ENCODE measurements at places on chromosomes 2 and 18.

DNA sequence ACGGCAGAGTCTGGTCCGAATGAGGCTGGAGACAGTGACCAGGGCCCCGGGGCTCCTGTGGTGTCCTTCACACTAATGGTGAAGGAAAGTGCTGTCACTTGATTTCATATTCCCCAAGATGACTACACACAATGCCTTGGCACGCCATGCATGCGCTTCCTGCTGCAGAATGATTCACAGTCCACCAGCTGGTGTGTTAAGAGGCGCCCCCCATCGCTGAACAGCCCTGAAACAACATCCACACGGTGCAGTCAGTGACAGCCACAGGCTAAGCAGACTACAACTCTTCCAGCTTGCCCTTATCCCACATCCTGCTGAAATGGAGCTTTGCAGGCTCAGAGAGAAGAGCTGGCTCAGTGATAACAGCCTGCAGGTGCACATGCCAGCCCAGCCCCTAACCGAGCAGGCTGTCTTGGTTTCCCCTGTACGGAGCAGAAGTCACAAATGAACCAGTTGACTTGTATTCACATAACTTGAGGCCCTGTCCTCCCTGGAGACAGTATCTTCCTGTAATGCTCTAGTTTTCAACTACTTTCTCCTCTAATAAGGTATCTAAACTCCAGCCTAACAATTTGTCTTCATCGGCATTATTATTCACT, 24.3 kb upstream of the CDH20 start:
- no peak for DNase-seq

GRCh38 chr2:53087262-53087873, 680.2 kb upstream of the CHAC2 start:
- DNase-seq = no peak

GRCh38 chr2:204183608-204184007, 247.0 kb downstream of the ICOS start:
- no peak for DNase-seq

DNA sequence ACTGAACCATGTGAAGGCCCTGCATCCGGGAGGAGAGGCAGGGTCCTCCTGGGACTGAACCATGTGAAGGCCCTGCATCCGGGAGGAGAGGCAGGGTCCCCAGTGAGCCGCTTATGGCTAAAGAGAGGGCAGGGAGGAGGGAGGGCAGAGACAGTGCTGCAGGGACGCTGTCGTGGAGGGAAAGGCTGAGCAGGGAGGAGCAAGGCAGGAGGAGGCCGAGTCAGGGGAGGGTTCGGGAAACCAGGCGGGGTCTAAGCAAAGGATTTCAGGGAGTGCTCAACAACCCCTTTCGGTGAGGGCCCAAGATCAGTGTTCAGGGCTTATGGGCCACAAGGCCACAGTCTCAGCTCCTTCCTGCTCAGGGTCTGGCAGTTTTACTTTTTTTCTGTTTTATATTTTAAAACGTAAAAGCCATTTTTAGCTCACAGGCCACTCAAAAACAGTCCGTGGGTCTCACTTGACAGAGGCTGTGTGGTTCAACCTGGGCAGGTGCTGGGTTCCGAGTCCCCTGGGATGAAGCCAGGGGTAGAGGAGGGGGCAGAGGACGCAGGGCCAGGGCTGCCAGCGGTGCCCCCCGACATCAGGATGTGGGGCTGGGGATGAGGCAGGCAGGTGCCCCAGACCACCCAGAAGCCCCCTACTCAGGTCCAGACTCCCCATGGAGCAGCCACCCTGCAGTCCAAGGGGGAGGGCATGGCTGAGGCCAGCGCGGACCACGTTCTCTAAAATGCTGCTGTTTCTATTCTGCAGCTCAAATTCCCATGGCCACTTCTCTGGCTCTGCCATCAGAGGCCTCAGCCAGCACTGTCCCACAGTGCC, 5.2 kb downstream of the TMEM18 start:
- DNase-seq = no peak

DNA sequence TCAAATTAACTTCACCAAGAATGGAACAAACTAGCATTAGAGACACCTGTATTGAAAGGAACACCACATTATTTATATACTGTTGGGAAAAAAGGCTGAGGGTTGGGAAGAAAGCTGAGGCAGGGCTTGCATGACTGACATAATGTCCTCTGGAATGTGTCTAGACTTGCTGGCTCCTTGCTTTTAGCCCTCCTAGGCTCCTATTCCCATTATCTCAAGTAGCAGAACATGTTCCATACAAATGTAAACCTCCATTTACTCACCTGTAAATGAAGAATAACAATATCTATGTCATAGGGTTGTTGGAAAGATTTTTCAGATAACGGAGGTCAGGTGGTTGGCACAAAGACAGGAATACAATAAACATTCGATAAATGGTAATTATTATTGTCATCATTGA, 976 bp upstream of the ACADL start:
- DNase-seq = no peak

- DNase-seq = no peak
These were observed 97.3 kb upstream of the ST6GAL2 start for GRCh38 chr2:106983305-106983704.

GRCh38 chr2:10229462-10230099, 73.1 kb upstream of the HPCAL1 start:
- no peak for DNase-seq

DNA sequence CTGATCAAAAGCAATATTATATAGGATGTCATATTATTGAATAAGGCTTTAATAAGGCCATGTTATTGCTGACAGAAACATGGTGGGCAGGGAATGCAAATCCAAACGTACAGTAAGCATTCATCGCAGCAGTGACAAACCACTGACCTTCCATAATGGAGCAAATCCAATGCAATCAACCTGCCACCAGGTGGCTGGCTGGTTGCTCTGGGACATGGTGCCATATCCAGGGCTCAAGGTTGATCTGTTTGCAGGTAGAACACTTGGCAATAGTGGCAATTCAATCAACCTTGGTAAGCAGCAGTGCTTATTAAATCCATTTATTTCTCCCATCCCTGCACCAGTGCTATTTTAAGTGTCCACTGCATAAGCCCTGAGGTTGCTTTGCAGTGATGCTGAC, 75.4 kb downstream of the CERKL start:
- DNase-seq = no peak

- no peak for DNase-seq
These were observed 311.2 kb upstream of the CRIM1 start for GRCh38 chr2:36044411-36044810.

DNA sequence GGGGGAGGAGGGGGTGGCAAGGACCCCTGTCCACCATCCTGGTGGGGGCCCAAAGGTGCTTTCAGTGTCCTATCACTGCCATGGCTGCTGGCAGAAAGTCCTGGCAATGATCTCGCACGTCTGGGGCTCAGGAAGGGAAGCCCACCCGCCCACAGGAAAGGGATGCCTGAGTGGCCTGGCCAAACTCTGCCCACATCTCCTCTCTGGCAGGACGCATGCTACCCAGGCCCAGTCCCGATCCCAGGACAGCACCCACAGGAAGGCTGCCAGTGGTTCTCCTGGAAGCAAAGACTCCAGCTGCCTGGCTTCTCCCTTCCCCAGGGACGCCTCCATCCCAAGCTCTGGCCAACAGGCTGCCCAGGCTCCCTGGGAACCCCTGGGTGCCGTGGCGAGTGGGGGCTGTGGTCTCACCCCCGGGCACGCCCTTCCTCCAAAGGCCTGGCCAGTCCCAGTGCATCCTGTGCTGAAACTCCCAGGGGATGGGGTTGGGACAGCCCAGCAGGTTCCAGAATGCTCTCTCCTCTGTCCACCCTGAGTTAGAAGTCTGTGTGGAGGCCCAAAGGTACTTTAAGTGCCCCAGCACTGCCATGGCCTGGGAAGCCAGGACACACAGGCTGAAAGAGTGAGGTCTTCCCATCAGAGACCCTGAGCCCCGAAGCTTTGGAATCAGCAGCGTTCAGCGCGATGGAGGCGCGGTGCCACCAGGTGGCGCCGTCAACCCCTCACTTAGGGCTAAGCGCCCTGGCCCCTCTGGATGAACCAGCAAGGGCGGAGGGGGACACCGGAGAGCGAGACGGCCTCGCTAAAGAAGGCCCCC, 29.8 kb upstream of the TAF1B start:
- DNase-seq = no peak

- no peak for DNase-seq
These were observed 118.8 kb upstream of the RBBP8 start for GRCh38 chr18:22814329-22814703.

GRCh38 chr18:22349317-22349898, 68.3 kb downstream of the CTAGE1 start:
- no peak for DNase-seq

DNA sequence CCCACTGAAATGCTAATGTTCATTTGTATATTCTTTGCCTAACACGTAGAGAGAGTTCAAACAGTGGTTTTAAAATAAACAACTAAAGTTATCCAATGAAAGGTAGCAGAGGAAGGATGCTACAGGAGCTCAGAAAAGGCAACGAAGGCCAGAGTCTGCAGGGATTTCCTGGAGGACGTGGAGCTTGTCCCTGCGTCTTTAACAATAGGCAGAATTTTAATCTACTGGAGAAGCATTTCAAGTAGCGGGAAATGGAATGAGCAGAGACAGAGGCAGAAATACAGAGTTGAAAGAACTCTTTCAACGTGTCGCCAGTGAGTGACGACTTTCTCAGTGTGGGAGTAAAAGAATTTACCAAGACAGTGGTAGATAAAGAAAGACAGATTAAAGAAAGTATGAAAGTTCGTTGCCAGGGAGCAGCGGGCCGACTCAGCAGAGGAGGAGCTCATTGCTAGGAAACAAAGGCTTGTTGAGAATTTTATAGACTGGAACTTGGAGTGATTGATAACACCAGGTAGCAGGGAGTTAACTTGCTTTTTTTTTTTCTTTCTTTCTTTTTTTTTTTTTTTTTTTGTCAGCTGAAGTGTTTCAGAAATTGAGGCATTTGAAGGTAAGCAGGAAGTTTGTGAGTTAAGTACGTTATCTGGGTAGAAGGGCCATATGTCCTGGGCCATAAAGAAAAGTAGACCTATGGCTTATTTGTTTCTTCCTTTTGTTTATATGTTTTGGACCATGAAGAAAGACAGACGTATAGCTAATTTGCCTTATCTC, 625 bp upstream of the NBAS start:
- no peak for DNase-seq

DNA sequence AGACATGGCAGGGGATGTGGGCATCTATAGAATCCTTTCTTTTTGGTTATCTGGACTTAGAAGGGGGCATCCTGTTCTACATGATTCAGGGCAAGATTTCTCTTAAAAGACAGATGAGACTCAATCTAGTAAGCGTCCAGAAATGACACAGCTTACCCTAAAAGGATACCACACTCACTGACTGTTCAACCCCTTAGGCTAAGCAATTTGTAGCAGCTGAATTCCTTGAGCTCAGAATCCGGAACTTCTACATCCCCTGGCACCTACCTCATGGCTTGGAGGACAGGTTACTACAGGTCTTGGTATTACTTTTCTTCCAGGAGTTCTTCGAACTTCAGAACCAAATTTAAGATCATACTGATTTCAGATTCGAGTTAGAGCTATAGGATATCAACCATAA, 138.4 kb downstream of the LAMA3 start:
- DNase-seq = no peak

DNA sequence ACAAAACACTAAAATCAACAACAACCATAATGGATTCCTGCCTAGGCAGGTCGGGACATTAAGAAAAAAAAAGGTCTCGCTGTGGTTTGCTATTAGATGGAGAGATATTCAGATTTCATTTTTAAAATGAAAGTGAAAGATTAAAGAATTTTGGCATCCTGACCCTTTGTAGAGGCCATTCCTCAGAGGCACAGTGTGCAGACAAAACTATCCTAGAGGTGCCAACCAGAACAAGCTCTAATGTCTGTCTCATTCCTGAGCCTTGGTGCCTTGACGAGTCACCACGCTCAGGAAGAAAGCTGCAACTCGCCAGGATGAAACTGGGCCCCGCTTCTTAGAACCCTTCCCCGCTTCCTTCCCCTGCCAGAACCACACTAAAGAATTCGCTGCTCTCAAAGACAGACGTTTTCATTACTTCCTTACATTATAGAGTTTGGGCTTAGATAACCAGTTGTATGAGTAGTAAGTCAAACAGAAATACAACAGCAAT, 156.0 kb downstream of the TGIF1 start:
- DNase-seq = no peak

- DNase-seq = no peak
These were observed 113.0 kb downstream of the PIK3C3 start for GRCh38 chr18:42068030-42068429.

- DNase-seq = no peak
These were observed 503.7 kb downstream of the TMEM182 start for GRCh38 chr2:103265521-103265920.

DNA sequence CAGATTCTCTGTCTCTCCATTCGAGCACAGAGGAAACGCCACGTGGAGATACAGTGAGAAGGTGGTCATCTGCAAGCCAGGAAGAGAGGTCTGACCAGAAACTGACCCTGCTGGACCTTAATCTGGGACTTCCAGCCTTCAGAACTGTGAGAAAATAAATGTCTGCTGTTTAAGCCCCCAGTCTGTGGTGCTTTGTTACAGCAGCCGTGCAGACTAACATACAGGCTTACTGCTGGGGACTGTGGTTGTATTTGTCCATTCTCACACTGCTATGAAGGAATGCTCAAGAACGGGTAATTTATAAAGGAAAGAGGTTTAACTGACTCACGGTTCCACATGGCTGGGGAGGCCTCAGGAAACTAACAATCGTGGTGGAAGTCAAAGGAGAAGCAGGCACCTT, 432.7 kb downstream of the IRS1 start:
- no peak for DNase-seq

DNA sequence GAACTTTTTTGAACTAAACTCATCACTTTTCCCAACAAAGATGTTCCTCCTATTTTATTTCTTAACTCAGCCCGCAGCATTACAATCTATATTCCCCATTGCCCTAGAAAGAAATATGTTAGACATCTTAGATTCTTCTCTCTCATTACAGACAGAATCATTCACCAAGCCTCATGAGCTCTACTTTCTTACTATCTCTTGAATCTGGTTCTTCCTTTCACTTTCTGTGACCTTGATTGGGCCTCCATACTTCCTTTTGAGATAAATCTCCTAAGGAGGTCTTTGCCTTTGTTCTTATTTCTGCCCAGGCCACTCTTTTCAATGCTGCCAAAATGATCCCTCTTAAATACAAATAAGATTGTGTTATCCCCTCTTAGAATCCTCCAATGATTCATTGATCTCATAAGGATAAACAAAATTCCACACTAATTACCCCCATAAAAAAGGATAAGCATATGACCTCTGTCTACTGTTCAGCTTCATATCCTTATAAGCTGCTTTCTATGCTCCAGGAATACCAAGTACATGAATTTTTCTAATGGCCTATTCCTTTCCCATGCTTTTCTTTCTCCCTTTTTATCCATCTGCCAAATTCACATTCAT, 400.0 kb downstream of the ARHGAP15 start:
- no peak for DNase-seq

GRCh38 chr18:29711932-29712331, 1330.6 kb downstream of the DSC3 start:
- no peak for DNase-seq

GRCh38 chr2:117832905-117833613, 18.6 kb downstream of the DDX18 start:
- no peak for DNase-seq

GRCh38 chr2:9751831-9752230, 91.4 kb upstream of the TAF1B start:
- DNase-seq = no peak

- no peak for DNase-seq
These were observed at the start of gene NFATC1 for GRCh38 chr18:79395761-79396404. TSS of gene NFATC1 (plus strand) at chr18:79395930. CDS start at chr18:79396225, 295 bp downstream.

GRCh38 chr2:11674983-11675382, 5.0 kb upstream of the NTSR2 start:
- no peak for DNase-seq
